Dermis blood vessel endothelial cell (primary cell): ENCODE measurements at places on chromosomes 3 and 15. TPM values are rescaled to one million over a fixed set of nuclear protein-coding genes. Genes with fewer than 3 reads are reported as not detected.
A peak's percentile ranks its signal among the peaks of the same experiment; 100 is the strongest.

GRCh38 chr3:144033863-144034262 is 62.2 kb downstream of the DIPK2A start:
- DNase-seq = no peak

DNA sequence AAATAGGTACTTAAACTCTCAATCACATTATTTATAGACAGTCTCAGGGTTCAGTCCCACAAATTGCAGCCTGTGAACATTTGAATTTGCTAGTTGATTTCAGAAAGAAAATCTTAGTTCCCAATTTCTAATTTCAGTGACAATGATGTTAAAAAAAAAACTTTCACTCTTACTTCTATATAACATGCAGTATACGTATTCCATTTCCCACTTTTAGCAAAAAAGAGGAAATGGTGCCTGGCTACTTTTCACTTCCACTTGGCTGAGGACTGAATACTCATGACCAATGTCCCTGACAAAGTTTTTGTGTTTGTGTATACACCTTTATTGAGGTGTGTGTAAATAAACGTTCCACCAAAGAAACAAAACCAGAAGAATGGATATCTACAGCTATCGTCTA is 32.1 kb upstream of the XCR1 start:
- DNase-seq = no peak

DNA sequence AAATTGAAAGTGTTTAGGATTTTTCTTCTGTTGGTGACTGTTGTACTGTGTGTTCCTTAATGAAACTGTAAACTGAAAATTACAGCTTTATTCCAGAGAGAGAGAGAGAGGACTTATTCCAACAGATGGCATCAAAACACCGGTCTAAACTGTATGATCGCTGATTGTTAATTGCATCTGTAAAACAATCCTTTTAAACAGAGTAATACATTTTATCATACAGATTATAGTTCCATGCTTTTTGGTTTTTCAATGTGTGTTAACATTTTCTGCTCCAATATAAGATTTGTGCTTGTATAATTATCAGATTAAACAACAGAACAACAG is 289.7 kb upstream of the DNAJC19 start:
- no peak for DNase-seq

GRCh38 chr3:128338536-128339330 is 128.0 kb downstream of the DNAJB8 start:
- DNase-seq = no peak

The RPP25 gene
- 25.8 and 31.1 TPM in 2 replicates for total RNA-seq

The CCRL2 gene
- total RNA-seq = 5.1 and 5.7 TPM in 2 replicates

The HHATL gene
- not detected in 2 replicates for total RNA-seq

- DNase-seq = no peak
Measured at GRCh38 chr15:88309363-88309762, 52.8 kb upstream of the NTRK3 start.

- no peak for DNase-seq
Measured at GRCh38 chr3:96869316-96869715, 54.9 kb downstream of the EPHA6 start.

- no peak for DNase-seq
Measured at GRCh38 chr15:55715355-55716076, 27.4 kb downstream of the PRTG start.

DNA sequence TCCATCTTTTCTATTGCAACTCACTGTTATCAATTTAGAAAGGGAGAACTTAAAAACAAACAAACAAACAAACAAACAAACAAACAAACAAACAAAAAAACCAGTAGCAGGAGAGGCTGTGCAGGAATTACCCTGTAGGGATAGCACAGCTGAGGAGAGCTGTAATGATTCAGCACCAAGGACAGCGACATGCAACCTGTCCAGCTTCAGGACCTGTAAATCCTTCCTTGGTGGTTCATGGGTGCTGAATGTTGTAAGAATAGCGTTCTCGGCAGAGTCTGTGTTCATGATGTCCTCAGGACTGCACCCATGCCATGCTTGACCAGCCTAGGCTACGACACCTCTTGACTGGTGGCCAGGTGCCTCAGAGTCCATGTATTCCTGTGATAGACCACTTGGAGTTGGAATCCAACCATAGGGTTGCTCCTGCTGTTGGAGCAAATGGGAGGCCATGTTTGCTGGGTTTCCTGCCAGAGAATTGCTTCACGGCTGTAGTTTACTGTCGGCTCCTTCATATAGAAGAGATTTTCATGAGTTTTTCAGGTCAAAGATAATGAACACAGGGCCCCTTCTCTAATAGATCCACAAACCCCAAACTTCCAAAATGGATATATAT is 65.9 kb downstream of the CACNA2D3 start:
- peak; percentile 52 for DNase-seq

- peak; percentile 68 for DNase-seq
Measured at GRCh38 chr15:85408270-85408746, 27.9 kb downstream of the AKAP13 start.

The MINAR1 gene
- total RNA-seq = 0.47 and 0.51 TPM in 2 replicates

- DNase-seq = no peak
Measured at GRCh38 chr3:66702126-66702525, 201.3 kb upstream of the LRIG1 start.

The FMN1 gene
- 0.09 and 0.17 TPM in 2 replicates for total RNA-seq

DNA sequence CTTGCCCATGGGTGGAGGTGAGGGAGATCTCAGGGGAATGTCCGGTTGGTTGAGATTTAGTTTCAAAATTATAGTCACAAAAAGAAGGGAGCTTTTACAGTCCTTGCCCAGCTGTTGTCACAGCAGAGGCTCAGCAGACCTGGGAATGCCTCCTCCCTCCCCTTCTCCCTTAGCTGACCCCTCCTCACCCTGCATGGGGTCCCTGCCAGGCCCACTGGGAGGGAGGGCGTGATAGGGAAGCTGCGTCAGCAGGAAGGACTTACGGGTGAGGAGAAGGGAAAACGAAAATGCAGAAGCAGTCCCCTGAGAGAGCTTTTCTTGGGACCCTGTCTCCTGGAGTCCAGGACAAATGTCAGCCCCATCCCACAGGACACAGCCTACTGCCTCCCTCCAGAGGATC is 18.9 kb downstream of the SCN5A start:
- DNase-seq = no peak

- DNase-seq = no peak
Measured at GRCh38 chr15:94547711-94548110, 316.4 kb downstream of the MCTP2 start.

DNA sequence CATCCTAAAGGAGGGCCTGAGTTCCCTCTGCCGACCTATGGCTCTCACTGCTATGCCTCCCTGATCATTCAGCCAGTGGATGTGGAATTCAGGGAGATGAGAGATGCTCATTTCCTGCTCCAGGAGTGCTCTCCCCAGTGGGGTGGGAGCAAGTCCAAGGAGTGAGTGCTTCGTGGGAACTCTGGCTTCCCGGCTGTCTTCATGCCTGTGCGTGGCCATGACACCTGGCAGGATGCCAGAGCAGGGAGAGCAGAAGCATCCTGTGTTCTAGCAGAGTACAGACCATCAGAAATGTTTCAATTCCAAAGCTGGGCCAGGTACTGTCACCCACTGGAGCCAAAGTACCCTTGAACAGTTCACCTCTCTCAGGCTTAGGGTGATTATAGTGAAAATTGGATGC is 45.1 kb downstream of the APH1B start:
- DNase-seq = peak; percentile 72

DNA sequence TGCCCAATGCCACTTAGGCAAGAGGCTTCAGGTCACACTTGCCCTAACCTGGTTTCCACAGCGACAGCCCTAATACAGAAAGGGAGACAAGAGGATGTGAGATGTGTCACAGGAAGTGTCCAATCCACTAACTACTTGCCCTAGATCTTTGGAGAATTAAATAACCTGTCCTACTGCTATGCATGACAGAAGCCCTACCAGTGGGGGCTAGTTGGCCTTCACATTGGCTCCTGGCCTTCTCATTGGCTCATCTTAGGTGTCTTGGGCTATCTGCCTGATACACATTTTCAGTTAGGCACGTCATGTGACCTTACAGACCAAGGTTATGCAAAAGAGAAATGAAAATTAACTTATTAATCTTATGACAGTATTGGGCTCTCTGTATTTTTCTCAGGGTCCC is 449.9 kb downstream of the FHIT start:
- no peak for DNase-seq

DNA sequence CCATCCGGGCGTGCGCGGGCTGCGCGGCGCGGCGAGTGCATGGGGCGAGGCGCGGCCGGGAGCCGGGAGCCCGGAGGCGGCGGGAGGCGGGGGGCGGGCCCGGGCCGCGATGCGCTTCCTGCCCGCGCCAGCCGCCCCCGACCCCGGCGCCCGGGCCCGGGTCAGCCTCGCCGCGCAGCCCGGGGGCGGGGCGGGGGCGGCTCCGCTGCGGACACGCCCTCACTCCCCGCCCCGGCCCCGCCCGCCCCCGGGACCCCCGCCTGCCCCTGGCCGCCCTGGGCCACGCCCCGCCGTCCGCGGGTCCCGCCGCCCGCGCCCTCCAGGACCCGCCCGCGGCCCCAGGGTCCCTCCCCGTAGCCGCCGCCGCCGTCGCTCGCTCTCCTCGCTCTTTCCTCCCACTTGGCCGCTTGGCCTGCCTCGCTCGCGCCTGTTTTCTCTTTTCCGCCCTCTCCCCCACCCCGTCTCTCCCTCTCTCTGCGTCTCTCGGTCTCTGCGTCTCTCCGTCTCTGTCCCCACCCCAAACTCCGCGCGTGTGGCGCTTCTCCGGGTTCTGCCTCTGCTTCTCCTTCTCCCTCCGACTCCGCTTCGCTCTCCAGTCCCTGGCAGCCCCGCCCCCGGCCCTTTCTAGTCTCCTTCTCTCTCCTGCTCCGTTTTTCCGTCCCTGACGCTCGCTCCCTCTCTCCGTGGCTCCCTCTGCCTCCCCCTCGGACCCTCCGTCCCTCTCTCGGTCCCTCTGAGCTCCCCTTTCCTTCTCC is at the start of gene PLXND1:
Gene PLXND1 (minus strand): TSS at position 41 of the 755 bp plus-strand sequence. CDS start 37 bp downstream, at position 4.
- peak; percentile 76 for DNase-seq

GRCh38 chr3:171320750-171321558 is 139.3 kb downstream of the TNIK start:
- no peak for DNase-seq

The TMIE gene
- total RNA-seq = 0.17 TPM in 1 of 2 replicates, not detected in the other

- DNase-seq = peak; percentile 39
Measured at GRCh38 chr15:101250873-101251829, 697 bp downstream of the CHSY1 start.

The EFCC1 gene
- 5.9 and 12.1 TPM in 2 replicates for total RNA-seq

The PLA1A gene
- 2.4 and 14.8 TPM in 2 replicates for total RNA-seq

DNA sequence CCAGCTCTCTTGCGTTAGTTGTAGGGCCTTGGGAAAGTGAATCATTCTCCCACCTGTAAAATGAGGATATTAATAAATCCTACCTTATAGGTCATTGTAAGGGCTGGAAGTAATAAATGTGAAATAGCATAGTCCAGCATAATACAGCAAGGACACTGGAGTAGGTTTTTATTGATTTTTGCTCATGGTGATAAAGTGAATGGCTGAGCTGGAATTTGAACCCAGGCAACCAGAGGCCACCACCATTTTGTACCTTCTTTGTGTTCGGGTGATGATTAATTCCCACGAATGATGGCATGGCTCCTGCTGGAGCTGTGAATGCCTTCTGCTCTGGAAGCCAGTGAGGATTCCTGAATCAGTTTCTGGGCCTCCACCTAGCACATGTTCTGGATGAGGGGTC is 31.8 kb downstream of the CTSH start:
- DNase-seq = no peak

DNA sequence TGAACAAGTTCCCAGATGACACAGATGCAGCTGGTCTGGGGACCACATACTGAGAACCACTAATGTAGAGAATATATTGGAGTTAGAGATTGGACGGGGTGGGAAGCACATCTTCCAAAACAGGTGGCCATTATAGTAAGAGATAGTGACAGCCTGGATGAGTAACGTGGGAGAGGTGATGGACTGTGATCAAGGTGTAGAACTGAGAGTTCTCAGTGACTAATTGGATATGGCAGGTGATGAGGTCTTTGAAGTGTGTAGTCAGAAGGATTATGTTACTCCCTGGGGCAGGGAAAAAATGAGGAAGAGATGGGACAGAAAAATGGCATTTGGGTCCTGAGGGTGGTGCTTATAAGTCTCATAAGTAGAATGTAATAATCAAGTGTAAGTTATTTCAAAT is 66.6 kb downstream of the KCNMB2 start:
- DNase-seq = no peak

DNA sequence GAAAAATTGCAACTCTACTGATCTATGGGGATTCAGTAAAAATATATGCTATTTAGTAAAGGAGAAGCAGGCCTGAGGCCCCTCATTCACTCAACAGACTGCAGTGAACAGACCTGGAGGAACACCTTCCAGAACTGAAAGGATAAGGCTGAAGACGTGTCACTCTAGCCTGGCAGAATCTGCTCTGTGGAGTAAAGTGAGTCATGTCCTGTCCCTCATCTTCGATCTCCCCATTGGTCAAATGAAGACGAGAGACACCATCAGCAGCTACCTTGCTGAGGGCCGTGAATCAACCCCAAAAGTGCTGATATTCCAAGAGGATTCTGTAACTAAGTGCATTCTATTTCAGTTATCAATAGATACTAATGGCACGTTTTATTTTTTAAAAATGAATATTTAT is 359.7 kb downstream of the FGF12 start:
- DNase-seq = no peak
